Activated CD4-positive, alpha-beta T cell treated with anti-CD3 and anti-CD28 coated beads for 36 hours (primary cell): ENCODE measurements at places on chromosomes 2 and 18. TPM values are rescaled to one million over a fixed set of nuclear protein-coding genes. Genes with fewer than 3 reads are reported as not detected.
A peak's percentile ranks its signal among the peaks of the same experiment; 100 is the strongest.

HES6 gene
- 4.0 TPM for total RNA-seq

ST6GAL2 gene
- not detected for total RNA-seq

IER3IP1 gene
- total RNA-seq = 9.0 TPM

ZBTB7C gene
- total RNA-seq = not detected

DNA sequence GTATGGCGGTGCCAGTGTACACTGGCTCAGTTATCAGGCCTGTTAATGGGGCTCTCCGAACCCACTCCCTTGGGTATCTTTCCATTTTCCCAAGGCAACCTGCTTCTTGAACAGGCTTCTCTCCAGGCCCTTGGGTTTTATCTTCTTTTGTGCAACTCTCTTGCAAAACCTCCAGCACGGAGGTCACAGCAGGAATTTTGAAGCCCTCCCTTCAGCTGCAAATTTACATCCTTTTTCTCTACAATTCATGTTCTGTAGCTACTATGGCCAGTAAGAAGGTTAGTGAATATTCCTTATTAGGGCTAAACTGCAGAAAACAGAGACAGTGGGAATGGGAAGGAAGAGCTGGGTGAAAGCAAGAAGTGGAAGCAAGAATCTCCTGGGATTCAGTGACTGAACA, 10.4 kb upstream of the NPAS2 start:
- DNase-seq = no peak

DNA sequence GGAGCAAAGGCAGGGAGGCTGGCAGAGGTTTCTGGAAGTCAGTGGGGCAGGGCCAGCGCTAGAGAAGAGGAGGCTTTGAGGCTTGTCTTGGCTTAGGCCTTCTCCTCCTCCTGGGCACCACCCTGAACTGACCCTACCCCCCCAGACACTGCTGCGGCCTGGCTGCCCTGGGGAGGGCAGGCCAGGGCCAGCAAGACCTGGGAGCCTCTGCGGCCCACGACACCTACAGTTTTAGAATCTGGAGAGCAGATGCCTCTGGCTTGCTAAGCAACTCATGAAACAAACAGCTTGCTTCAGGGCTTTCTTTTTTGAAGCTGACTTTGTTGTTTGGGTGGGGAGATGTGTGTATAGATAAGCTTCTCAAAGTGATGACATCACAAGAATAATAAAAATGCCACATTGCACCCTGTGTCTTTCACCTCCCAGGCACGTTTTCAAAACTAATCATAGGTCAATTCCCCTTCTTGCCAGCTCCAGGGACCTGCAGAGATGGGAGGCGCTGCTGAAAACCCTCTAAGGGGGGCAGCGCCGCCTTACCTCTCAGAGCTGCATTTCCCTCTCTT, 46.2 kb upstream of the SMAD7 start:
- no peak for DNase-seq

- DNase-seq = no peak
Observed at GRCh38 chr2:213818436-213818835, 534.2 kb downstream of the SPAG16 start.

- DNase-seq = no peak
Observed at GRCh38 chr2:148582679-148583511, 61.7 kb upstream of the EPC2 start.

DNA sequence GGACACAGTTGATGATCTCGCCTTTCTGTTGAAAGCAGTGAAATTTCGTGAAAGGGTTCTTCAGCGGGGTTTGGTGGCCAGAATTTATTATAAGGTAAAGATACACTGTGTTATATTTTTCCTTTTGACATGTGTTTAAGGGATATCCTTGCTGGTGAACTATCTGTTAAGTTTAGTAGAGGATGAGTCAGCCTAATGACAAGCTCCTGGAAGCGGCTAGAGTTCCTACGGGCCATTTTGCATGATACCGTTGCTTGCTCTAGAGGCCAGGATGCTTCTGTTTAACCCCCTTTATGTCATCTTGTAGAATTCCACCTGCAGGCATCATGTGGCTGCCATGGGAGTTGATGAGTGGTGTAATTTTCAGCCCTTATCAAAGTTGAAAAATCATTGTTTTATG, 124.8 kb upstream of the BCL2L11 start:
- DNase-seq = no peak

- no peak for DNase-seq
Observed at GRCh38 chr2:66273933-66274490, 160.9 kb upstream of the MEIS1 start.

DNA sequence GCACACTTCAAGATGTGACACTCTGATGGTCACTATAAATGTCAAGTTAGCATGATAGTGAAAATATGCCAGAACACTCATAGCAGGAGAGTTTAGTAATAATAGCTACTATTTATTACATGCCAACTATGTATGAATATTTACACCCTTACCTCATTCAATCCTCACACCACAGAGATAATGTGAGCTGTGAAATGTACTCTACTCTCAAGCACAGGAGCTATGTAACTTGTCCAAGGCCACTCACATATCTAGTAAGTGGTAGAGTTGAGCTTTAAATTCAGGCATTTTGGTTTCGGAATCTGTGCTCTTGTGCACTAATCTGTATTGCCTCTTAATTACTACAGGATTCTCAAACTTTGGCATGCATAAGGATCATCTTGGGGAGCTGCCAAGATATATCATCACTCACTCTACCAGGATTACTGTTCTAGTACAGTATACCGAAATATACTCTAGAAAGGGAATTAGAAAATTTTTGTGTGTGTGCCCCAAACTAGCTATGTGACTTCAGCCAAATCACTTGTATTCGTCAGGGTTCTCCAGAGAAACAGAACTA, 154.3 kb downstream of the PLCL1 start:
- DNase-seq = no peak

DNA sequence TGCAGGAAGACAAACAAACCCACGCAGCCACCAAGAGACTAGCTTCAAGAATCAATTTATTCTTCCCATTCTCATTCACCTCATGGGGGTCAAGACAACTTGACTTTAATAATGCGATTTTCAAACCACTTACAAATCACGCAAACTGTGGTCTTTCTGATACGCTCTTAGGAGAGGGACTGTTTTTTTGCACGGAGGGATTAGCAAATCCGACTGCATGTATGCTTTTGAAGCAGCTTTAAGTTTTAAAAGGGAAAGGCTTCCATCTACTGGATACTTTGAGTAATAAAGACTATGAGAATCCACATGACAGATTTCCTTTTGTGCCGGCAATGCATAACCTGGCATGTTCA, 322.9 kb upstream of the KCNJ3 start:
- DNase-seq = no peak

GRCh38 chr18:3397031-3397750, 52.8 kb upstream of the TGIF1 start:
- DNase-seq = no peak

DNA sequence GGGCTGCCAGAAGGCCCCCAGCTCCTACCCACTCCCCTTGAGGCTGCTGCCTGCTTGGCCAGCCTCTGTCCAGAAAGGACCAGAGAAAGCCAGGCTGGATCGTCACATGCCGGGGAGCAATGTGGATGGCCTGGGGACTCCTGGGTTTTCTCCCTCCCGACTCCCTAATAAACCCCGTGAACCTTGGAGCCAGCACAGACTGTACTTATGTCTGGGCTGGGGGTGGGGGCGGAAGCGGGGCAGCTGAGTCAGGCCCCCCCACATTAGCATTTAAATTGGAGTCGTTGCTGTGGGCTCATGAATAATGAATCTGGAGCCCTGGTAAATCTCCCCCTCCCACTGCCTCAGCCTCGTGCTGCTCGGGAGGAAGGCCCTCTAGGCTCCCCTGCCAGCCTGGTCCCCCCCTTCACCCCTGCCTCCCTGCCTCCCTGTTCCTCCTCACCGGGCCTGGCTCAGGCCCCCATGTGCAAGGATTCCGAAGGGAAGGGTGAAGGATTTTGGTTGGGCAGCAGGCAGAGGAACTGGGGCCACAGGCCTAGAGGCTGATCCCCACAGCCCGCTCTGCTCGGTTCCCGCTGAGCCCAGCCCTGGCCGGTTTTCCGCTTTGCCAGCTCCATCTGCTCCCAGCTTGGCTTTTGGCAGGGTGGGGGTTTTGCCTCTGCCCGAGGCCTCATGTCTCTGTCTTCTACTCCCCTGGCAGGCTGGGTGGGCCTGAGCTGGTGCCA, 7.3 kb upstream of the ASIC4 start:
- DNase-seq = no peak

GRCh38 chr2:174951745-174952144, 53.4 kb downstream of the CHN1 start:
- no peak for DNase-seq

- DNase-seq = no peak
Observed at GRCh38 chr2:67516899-67517530, 119.9 kb downstream of the ETAA1 start.

DNA sequence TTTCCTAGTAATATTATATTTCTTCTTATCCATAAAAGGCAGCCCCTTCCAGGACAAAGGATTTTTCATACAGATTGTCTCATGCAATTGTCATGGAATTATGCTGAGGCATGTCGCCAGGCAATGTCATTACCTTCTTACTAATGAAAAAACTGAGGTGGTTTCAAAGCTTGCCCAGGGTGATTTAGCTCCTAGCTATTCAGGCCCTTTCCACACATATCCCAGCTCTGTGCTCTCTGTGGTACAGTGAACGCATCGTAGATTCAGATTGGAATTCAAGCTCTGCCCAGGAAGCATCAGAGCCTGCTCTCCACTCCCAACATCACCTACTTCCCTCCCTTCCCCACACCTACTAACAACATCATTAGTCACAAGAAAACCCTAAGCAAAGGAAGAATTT, 60.1 kb downstream of the ATP8B1 start:
- DNase-seq = no peak

DNA sequence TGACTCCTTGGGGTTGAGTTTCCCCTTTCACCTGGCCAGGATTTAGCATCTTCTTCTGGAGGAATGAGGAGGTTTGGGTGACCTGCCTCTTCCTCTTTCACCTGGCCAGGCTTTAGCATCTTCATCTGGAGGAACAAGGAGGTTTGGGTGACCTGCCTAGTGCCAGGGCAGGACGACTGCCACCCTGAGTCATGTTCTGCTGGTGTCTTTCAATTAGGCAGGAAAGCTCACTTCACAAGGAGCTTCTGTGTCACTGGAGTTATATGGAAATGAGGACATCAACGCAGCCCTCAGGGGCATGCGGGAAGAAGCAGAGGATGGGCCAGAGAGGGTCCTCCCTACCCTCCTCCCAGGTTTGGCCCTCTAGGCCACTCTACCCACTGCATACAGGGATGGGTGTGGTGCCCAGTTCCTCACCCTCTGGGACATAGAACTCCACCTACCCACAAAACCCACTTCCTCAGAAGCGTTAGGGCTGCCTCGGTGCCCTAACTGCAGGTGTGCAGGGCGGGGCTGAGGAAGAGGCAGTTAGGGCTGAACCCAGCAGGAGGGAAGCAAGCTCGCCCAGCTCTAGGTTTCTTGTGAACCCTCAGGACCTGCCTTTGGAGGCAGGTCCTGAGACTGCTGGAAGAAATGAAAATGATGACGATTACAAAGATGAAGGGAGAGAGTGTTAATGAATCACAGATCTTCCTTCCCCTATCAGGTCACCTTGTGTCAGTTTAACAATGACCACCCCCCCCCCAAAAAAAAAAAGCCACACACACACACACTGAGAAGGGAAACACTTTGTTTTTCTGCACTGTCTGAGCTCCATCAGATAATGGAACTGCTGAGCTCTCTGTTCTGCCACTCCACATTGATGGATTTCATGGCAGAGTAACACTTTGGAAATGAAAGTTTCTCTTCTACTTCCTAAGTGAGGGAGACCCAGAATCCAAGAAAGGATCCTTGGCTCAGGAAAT, 71.0 kb downstream of the ARL4C start:
- DNase-seq = peak; percentile 73

DNA sequence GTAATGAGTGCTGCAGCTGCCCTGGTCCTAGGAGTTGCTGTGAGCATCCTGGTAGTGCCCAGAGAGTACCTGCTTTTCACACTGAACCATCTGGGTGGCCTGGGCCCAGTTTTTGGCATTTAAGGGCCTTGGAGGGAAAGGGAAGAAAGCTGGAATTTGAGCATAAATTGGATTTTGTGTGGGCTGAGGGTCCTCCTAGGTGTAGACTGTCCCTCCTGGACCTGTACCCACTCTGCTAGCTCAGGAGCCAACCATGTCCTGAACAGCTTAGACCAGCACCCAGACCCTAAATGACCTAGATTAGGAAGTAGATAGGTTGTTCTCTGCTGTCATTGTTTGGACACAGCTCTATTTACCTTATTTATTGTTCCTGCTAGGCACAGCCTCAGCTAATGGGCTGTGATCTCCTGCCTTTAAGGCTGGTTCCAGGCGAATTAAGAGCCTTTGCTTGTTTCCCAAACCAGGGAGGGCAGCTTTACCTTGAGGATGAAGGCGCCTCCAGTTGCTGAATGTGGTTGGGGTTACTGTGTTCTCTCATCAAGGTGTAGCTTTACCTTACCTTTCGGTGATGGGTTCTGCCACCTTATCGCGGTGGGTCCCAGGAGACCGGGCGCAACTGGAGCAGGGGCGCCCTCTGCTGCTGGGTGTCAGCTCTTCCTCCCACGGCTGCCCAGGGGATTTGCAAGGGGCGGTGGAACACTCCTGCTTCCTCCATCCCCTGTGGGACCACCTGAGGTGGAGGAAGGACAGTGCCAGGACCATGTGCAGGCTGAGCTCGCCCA, 34.4 kb downstream of the ITGA6 start:
- peak; percentile 87 for DNase-seq

DNA sequence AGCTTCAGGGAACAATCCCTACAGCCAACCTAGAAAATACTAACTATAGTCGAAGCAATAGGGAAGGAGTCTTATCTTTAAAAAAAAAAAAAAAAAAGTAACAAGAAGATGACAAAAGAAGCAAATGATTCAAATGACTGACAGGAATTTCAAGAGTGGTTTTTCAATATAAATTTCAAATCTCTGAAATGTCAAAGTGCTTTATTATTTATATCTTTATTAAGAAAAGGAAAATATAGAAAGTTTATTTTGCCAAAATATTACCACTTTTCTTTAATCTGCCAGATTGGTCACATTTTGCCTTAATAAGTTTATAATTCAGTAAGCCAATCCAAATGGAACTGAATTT, 63.5 kb upstream of the HNRNPA3 start:
- DNase-seq = no peak

GRCh38 chr2:28036307-28036706, 145.8 kb downstream of the BABAM2 start:
- DNase-seq = no peak

DNA sequence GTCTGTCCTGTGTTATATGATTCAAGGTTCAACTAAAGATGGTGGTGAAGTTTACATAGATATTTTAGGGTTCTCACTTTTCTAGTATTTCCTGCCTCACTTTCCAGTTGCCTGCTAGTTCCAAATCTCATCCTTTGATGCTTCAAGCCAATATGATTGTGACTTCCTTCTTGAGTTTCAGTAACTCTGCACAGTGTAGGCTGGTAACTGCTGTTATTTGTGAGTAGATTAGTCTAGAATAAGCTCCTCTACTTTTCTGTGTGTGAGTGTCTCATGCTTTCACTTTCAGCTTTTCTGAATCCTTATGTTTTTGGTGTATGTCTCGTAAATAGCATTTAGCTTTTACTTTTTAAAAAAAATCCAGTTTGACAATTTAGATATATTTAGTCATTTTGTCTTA, 42.6 kb downstream of the GALNT1 start:
- no peak for DNase-seq

DNA sequence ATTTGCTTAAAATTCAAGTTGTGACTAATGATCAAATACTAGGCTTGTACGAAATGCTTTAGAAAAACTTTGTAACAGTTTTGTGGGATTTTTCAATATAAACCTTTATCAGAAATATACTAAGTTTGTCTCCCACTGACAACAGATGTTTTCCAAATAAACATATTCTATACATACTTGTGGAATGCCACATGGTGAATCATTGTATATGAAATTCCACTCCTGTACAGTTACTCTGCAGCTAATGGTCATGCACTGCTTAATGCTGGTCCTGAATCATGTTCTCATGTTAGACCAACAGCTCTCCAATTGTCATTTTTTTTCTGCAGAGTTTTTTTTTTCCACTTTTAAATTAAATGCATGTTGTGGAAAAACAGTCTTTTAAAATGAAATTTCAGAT, 90.1 kb downstream of the DPP4 start:
- DNase-seq = no peak
